Posterior cingulate gyrus (tissue), 11 donors: ENCODE measurements at places on chromosomes 3 and 15.
A peak's percentile ranks its signal among the peaks of the same experiment; 100 is the strongest.

DNA sequence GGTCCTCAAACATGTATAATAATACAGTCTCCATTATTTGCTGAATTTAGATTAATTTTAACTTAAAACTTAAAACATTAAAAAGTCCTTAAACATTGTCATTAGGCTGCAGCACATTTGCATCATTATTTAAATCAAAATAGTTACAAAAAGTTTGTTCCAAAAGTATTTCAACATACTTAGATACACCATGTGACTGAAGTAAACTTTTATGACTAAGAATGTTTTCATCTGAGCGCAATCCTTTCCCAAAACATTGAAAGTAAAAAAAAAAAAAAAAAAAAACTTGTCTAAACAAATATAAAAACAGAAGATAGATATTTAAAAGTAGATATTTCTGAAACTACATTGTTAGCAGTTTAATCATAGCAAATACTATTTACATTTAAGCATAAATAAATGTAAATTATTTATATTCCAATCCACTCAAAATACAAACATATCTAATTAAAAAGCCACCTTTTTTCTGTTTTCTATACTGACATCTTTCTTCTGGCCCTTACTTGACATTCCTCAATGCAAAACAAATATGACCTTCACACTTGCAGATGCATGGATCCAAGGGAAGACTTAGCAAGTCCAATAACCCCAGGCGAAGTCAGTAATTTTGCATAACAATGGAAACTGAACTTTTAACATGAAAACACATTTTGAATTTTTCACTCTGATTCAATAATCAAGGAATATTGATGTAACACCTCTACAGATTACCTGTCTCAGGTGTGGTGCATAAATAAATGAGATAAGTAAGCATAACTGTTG is 10.3 kb downstream of the FAM227B start:
- no peak for DNase-seq

- no peak for DNase-seq
Measured at GRCh38 chr3:194730365-194730764, 44.7 kb downstream of the FAM43A start.

DNA sequence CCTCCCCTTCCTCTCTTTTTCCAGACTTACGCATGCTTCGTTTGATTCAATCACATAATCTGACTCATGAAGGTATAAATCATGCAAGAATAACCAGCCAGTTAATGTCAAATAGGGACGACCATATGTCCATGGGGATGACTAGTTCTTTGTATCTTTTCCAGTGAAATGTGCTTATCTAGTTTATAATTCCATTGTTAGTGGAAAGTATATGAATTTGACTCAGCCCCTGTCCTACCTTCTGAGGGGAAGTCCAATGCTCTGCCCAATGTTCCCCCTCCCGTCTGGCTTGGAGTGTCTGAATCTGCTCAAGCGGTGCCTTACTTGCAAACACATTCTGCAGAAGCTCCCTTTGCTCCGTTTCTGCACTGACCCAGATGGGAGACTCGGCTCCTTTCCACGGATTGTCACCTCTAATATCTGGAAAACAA is 55.0 kb upstream of the EPHB3 start:
- no peak for DNase-seq

DNA sequence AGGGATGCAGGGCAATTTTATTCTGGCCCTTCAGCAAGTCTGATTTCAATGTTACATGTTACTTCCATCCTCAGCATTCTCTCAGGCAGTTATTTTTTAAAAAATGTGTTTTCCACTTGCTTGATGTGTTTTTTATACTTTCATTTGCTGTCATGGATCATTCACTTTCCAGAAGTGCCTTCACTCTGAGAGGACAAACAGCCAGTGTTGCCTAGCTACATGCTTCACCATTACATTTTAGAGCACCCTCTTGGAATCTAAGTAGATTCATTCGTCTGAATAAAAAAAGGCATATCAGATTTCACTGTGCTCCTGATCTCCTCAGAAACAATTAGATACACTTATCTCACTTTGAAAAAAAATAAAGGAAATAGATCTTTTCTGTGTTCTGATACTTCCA is 93.6 kb upstream of the POU1F1 start:
- DNase-seq: no peak

DNA sequence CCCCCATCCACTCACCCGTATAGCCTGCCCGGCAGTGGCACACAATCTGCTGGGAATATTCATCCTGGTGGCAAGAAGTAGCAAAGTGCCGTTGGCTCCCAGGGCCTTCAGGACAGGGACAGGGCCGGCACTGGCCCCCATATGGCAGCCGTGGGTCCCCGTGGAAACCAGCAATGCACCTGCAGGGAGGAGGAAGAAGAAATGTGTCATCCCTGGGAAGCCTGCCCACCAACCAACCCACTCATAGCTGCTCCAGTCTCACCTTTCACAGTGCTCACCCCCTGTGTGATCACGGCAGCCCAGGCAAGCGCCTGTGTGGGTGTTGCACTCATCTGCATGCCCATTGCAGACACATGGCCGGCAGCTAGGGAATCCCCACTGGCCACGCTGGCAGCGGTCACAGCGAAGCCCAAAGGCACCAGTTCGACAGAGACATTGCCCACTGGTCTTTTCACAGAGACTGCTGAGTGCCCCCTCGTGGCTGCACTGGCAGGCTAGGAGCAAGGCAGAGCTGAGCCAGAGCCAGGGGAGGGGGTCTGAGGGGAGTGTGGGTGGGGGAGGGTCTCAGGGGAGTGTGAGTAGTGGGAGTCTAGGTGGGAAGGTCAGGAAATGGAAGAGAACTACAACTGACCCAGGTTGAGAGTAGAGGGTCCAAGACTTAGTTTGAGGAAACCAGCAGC is 4.5 kb upstream of the USP19 start:
- DNase-seq: peak; percentile 94

GRCh38 chr3:39102504-39103323 is 4.7 kb downstream of the GORASP1 start:
- no peak for DNase-seq

- DNase-seq: no peak
Measured at GRCh38 chr15:90160781-90161727, 40.1 kb upstream of the SEMA4B start.
